ENCODE measurements at places on chromosomes 12 and 14.

- peaks cover 5% of the 10 kb centered on the region for H3K4me1 ChIP-seq
- no peak overlapping the region for H3K27ac ChIP-seq
These were observed 6.9 kb upstream of the DNM1L start for GRCh38 chr12:32671930-32672780.

DNA sequence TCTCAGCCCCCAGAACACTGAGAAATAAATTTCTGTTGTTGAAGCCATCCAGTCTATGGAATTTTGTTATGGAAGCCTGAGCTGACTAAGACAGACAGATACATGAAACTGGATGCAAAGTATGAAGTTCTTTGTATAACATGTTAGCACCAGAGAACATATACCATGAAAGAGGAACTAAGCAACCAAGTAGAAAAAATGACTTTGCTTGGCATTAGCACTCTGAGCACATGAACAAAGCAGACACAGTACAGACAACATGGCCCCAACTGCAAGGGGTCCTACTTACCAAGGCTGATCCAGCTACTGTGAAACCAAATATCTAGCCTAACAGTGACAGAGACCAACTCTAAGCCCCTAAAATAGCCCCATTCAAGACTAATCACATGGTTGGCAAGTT, 13.8 kb downstream of the EXOC5 start:
- H3K27me3 ChIP-seq = no peaks in the 10 kb centered on the region
- no peak for DNase-seq
- no peak overlapping the region for H3K4me3 ChIP-seq
- peaks cover 19% of the 10 kb centered on the region for H3K36me3 ChIP-seq
- peaks cover 3% of the 10 kb centered on the region for H3K4me1 ChIP-seq

DNA sequence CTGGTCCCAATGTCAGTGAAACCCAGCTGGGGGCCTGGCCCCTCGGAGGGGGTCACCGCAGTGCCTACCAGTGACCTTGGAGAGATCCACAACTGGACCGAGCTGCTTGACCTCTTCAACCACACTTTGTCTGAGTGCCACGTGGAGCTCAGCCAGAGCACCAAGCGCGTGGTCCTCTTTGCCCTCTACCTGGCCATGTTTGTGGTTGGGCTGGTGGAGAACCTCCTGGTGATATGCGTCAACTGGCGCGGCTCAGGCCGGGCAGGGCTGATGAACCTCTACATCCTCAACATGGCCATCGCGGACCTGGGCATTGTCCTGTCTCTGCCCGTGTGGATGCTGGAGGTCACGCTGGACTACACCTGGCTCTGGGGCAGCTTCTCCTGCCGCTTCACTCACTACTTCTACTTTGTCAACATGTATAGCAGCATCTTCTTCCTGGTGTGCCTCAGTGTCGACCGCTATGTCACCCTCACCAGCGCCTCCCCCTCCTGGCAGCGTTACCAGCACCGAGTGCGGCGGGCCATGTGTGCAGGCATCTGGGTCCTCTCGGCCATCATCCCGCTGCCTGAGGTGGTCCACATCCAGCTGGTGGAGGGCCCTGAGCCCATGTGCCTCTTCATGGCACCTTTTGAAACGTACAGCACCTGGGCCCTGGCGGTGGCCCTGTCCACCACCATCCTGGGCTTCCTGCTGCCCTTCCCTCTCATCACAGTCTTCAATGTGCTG, 11.0 kb downstream of the ZBTB39 start:
- H3K36me3 ChIP-seq = peaks cover 10% of the 10 kb centered on the region
- H3K4me1 ChIP-seq = peaks cover 3% of the 10 kb centered on the region
- no peak for DNase-seq
- no peak overlapping the region for H3K27ac ChIP-seq
- H3K27me3 ChIP-seq = no peaks in the 10 kb centered on the region

- peaks cover 4% of the 10 kb centered on the region for H3K4me1 ChIP-seq
- H3K4me3 ChIP-seq = no peak overlapping the region
- no peak for DNase-seq
- no peaks in the 10 kb centered on the region for H3K27me3 ChIP-seq
- no peaks in the 10 kb centered on the region for H3K36me3 ChIP-seq
These were observed 31.5 kb upstream of the KRR1 start for GRCh38 chr12:75542942-75543341.

GRCh38 chr14:23572524-23572828, 4.9 kb upstream of the AP1G2 start:
- H3K27me3 ChIP-seq = peaks cover 70% of the 10 kb centered on the region
- no peak overlapping the region for H3K27ac ChIP-seq
- no peak for DNase-seq
- peaks cover 23% of the 10 kb centered on the region for H3K4me1 ChIP-seq
- H3K36me3 ChIP-seq = no peaks in the 10 kb centered on the region
- H3K4me3 ChIP-seq = peak overlapping the region; percentile 5

DNA sequence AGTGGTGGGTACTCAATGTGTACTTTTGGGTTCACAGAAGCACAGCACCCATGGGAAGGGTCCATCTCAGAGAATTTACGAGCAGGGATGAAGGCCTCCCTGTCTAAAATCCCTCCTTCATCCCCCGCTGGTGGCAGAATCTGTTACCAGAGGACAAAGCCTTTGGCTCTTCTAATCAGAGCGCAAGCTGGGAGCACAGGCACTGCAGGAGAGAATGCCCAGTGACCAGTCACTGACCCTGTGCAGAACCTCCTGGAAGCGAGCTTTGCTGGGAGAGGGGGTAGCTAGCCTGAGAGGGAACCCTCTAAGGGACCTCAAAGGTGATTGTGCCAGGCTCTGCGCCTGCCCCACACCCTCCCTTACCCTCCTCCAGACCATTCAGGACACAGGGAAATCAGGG, 1.5 kb upstream of the GPR162 start:
- peak overlapping the region; percentile 98 for H3K27ac ChIP-seq
- peaks cover 6% of the 10 kb centered on the region for H3K36me3 ChIP-seq
- DNase-seq = no peak
- peak overlapping the region; percentile 87 for H3K4me3 ChIP-seq

DNA sequence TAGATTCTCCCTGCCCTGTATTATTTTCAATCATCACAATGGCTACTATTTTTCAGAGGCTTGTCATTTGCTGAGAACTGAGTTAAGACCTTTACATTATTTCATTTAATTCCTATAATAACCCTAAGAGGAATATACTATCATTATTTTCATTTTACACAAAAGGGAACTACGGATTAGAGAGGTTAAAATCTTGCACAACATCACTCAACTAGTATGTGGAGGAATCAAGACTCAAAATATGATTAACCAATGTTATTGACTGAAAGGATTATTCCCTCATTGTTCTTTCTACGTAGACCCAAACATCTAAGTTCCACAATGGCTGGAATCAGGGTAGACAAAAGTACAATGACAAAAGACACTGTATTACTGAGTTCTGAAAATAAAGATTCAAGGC, 45.0 kb downstream of the GPR65 start:
- H3K27me3 ChIP-seq = peaks cover 13% of the 10 kb centered on the region
- no peak overlapping the region for H3K4me3 ChIP-seq
- H3K27ac ChIP-seq = no peak overlapping the region
- no peak for DNase-seq
- H3K4me1 ChIP-seq = no peaks in the 10 kb centered on the region

DNA sequence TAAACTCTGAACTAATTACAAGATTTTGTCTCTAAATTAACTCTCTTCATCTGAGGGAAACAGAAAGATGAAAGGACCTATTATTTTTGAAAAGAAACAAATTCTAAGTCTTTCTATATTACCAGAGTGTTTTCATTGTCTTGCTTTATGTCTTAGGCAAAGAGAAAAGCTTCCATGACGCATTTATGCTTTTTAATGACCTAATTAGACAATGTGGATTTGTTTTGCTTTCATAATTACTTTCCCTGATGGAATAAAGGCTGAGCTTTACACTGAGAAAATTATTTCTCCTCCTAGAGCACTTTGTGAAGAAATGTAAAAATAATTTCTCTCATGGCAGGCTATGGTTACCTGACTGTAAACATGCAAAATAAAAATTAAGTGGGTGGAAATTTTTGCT, 138.0 kb upstream of the SLCO1C1 start:
- no peak overlapping the region for H3K4me3 ChIP-seq
- peaks cover 2% of the 10 kb centered on the region for H3K36me3 ChIP-seq
